DMS153 (cell line): ENCODE measurements at places on chromosomes 4 and X.

DNA sequence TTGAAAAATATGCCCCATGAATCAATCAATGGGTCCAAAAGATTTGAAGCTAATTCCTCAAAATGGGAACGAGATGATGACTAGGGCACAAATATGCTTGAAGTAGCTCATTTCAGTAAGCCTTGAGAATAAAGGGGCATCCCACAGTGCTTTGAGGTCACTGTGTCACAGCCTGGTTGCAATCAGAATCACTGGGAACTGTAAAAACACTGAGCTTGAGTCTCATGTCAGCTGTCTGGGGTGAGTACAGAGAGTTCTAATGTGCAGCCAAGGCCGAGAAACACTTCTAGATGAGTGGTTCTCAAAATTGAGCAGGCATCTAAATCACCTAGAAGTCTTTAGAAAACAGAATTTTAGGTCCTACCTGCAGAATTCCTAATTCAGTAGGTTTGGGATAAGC is 120.5 kb upstream of the EGFL6 start:
- DNase-seq: no peak

GRCh38 chr4:151409470-151410313 is 716 bp downstream of the FHIP1A start:
- DNase-seq: peak; percentile 17

DNA sequence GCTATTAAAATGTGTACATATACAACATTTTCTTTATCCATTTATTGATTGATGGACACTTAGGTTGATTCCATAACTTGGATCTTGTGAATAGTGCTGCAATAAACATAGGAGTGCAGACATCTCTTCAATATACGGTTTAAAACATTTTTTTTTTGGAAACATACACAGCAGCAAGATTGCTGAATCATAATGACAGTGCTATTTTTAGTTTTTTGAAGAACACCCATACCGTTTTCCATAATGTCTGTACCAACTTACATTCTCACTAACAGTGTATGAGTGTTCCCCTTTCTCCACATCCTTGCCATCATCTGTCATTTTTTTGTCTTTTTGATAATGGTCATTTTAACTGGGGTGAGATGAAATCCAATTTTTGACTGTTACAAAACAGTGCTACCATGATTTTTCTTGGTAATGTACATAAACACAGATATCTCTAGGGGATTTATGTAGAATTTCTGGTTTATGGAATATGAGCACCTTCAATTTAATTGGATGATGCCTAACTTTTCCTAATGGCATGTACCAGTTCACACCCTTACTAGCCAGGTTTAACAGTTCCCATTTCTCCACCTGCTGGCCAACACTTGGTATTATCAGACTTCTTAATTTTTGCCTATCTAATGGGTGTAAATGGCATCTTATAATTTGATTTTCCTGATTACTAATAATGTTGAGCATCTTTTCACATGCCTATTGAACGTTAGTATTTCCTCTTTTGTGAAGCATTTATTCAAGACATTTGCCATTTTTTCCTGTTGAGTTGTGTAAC is 21.0 kb upstream of the TMSB15B start:
- peak; percentile 4 for DNase-seq

- no peak for DNase-seq
These were observed 227.2 kb upstream of the BMP3 start for GRCh38 chr4:80803337-80803736.

- no peak for DNase-seq
These were observed 22.5 kb downstream of the FAM241A start for GRCh38 chr4:112167794-112168193.

GRCh38 chr4:85603437-85604336 is 128.7 kb downstream of the ARHGAP24 start:
- DNase-seq: peak; percentile 49

GRCh38 chr4:75194180-75194579 is 261.3 kb downstream of the PARM1 start:
- DNase-seq: no peak

GRCh38 chr4:14308229-14308651 is 680.7 kb upstream of the BOD1L1 start:
- peak; percentile 11 for DNase-seq

GRCh38 chrX:13144927-13145655 is 100.7 kb upstream of the FAM9C start:
- no peak for DNase-seq

DNA sequence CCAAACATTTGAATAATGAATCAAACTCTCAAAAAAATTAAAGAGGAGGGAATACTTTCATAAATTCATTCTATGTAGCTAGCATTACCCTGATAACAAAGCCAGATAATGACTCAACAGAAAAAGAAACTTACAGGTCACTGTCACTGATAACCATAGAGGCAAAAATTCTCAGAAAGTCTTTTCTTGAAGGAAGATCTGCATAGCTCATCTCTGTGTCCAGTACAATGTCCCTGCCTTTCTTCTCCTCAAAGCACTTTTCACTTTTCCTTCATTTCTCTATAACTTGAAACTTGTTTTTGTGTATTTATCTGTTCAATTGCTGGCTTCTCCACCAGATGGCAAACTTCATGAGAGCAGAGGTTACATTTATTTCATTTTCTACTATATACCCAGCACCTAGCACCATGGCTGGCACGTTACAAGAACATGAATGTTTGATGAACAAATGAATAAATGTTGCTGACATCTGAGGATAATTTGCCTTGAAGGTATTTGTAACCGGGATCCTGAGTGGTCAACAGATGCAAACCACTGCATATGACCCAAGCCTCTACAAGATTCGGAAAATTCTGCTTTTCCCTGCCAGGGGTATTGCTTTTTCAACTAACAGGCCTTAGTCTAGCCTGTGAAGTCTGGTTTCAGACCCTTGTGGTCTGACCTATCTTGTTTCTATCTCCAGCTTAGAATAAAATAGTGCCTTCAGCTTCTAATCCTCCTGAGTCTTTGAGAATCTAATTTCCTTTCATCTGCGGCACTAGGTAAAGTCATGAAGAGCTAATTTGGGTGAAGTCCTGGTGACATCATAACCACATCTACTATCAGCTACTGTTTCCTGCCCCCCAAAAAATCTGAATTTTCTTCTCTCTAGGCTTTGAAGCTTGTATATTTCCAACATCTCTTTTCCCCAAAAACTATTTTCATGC is 52.5 kb upstream of the ANTXR2 start:
- DNase-seq: no peak

DNA sequence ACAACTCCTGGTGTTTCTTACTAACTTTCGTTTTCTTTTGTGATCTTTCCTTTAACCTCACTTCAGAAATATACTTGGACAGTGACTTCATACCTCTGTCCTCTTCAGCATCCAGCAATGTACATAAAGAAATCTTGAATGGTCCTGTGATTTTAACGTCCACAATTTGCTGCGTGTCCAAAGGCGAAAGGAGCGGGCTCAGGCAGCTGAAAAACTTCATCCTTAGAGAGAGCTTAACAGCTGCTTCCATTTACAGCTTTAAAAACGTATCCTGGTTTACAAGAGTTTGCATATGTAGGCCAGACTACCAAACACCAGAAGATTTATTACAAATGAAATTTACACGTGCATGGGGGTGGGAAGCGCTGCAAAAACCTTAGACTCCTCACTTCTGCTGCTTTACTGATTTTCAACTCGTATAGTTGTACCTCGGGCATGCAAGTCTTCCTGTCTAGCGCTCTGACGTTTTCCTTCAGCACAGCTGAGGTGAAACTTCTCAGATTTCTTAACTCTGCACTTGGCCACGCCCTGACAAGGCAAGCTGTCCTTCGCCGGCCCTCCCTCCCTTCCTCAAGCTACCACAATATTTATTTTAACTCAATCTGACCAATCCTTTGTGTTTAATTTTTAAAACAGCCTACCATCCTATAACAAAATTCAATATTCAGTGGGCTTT is 406.4 kb downstream of the FAM47A start:
- DNase-seq: no peak

GRCh38 chr4:8691151-8691775 is 98.7 kb downstream of the CPZ start:
- no peak for DNase-seq

DNA sequence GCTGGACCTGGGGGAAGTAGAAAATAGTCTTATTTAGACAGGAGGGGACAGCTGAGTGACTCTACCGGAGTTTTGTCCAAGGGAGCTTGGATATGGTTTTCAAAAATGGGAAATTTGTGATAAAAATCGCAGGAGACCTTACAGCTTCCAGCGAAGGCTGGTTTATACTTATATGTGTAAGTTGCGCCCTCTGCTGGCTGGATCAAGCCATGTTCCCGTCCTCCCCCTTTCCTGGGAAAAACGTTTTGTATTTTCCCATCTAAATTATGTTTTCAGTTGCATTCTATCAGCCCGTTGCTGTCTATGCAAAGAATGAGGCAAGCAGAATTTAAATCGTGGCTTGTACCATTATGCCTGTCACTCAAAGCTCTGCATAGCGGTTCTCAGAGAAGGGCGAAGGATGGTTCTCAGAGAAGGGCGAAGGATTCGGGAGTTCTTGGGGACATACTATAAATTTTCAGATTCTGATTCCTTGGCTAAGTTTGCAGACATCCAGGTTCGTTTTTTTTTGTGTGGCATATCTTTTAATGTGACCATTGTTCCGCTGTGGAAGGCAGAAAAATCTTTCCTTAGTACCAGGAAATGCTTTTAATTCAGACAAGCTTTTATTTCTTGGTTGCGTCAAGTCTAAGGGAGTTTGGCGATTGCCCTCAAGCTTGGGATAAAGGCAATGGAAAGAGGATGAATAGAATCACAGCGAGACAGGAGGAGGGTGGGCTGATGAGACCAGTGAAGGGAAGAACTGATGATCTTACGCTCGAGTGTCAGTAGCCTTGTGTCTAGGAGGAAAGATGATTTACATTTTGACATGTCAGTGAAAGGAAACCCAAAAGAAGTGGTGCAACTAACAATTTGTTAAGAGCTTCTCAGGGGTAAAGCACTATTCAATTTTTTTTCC is 128.5 kb upstream of the ARX start:
- DNase-seq: no peak

DNA sequence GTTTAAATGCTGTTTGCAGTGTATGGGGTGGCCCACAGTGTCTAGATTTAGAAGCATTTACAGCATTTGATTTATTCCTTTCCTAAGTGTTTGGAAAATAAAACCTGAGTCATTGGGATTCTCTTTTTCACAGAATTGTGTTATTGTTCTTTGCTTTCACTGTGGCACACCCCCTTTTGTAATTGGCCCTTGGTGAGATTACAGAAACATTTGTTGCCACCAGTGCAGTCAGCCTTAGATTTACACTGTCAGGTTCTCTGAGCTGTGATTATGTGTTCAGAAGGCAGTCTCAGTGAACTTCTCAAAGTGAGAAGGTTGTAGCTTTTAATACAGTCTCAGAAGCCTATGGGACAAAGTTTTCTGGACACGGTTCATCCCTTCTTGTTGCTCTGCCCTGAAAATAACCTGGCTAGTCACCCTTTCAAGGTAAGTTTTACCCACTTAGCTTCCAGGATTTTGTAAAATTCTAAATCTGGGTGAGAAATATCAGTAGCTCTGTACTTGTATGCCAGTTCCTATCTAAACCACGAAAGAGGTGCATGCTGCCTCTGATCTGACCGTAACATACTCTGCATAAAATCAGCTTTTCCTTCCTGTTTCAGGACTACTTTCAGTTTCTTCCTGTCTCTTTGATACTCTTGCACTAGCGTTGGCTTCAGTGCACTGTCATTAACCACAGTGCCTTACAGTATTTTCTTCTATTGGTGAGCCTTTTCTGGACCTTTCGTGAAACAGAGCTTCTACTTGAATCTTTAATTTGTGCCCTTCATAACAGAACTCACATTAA is 12.6 kb downstream of the RUFY3 start:
- DNase-seq: peak; percentile 22
